CD4-positive, alpha-beta T cell treated with Interleukin-1 beta for 1 hour (primary cell): ENCODE measurements at places on chromosomes 13 and 19.

DNA sequence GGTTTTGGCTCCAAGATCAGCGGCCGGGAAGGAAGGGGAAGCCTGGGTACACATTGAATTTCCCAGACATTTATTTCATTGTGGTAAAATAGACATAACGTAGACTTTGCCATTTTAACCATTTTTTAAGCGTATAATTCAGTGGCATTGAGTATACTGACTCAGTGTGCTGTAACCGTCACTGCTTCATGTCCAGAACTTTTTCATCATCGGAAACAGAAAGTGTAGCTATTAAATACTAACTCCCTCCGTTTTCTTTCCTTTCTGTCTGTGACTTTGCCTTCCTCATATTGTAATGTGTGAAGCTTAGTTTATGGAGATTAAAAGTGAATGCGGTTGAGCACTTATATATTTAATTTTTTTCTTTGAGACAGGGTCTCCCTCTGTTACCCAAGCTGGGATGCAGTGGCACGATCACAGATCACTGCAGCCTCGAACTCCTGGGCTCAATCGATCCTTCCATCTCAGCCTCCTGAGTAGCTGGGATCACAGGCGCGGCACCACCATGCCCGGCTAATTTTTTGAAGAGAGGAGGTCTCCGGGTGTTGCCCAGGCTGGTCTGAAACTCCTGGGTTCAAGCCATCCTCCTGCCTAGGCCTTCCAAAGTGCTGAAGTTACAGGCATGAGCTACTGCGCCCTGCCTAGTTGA is 1.4 kb downstream of the HNRNPM start:
- no peak for DNase-seq

- DNase-seq: peak; percentile 80
Measured at GRCh38 chr19:12788682-12789097, 2.6 kb upstream of the JUNB start.

GRCh38 chr13:53854321-53854720 is 825.7 kb downstream of the OLFM4 start:
- no peak for DNase-seq

DNA sequence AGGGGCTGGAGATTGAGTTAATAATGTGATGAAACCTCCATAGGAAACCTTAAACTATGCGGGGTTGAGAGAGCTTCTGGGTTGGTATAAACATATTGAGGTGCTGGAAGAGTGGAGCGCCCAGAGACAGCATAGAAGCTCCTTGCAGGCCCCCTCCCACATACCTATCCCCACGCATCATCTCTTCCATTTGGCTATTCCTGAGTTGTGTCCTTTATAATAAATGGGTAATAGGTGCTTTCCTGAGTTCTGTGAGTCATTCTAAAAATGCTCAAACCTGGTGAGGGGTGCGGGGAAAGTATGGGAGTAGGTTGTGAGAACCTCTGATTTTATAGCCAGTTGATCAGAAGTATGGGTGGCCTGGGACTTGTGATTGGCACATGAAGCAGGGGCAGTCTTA is 14.6 kb downstream of the CCDC122 start:
- DNase-seq: no peak

GRCh38 chr13:93784191-93784590 is 557.6 kb downstream of the GPC6 start:
- no peak for DNase-seq

DNA sequence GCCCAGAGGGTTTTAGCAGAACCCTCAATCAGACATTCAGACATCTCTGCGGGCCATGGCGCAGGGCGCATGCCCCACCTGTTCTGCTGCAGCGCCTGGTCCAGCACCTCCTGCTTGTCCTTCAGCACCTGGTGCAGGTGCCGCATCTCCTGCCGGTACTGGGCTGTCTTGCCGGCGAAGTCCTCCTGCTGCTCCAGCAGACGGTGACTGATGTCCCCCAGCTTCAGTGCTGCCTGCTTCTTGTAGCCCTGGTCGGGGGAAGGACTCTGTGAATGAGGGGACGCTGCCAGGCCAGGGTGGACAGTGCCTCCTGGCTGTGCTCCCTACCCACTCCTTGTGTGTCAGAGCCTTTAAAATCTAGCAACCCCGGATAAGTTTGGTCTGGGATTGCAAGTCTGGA is 12.2 kb upstream of the SLC7A9 start:
- DNase-seq: no peak

- no peak for DNase-seq
Measured at GRCh38 chr13:39876258-39876657, 220.8 kb downstream of the COG6 start.

- peak; percentile 53 for DNase-seq
Measured at GRCh38 chr13:24683838-24684599, 3.8 kb downstream of the ATP12A start.

DNA sequence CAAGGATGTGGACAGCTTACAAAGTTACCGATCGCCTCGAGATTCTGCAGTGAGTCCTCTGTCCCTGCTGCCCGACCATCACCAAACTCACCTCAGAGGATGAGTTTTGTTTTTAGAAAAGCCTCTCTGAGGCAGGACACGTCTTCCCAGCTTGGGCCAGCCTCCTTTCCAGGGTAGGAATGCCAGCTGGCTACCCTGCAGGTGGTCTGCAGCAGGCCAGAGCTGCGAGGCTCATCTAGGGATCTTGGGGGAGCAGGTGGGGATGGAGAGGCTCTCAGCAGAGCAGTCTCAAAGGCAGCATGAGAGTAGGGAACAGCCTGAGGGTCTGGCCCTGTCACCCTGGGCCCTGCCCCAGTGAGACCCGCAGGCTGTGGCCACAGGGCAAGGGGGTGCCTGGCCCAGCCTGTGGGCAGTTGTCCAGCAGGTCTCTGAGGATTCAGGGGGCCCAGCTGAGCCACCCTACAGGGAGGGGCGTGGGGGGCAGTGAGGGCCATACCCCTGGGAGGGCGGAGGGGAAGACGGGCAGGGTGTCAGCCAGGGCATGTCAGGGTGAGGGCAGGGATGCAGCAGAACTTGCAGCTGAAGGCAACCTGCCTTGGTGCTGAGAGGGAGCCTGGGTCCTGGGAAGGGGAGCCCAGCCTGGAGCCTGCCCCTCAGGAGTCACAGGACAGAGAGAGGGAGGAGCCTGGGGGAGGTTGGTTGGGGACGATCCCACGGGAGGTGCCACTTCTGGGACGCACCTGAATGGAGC is 57.3 kb upstream of the TPM4 start:
- DNase-seq: no peak

GRCh38 chr13:44131069-44131614 is 242.5 kb upstream of the SERP2 start:
- no peak for DNase-seq

DNA sequence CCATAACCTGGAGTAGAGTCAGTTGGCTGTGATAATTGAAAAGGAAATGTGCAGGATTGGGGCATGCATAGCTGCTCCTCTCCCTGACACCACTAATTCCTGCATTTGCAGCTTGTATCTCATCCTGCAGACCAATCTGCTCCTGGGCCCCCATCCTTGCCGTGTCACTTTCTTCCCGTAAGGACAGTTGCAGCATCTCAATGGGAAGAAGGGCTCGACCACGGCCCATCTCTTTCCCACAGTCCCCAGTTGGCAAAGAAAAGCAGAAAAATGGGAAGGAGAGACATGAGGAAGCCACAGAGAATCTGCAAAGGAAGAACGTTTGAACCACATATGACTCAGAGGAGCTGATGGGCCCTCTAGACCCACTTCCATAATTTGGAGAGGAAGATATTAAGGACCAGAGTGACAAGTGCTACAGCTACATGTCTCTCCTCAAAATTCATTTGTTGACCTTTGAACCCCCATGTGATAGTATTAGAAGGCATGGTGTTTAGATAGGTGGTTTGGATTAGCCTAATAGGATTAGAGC is 1.8 kb upstream of the SIGLEC12 start:
- no peak for DNase-seq

- no peak for DNase-seq
Measured at GRCh38 chr19:5631567-5632240, 8.8 kb downstream of the SAFB start.

DNA sequence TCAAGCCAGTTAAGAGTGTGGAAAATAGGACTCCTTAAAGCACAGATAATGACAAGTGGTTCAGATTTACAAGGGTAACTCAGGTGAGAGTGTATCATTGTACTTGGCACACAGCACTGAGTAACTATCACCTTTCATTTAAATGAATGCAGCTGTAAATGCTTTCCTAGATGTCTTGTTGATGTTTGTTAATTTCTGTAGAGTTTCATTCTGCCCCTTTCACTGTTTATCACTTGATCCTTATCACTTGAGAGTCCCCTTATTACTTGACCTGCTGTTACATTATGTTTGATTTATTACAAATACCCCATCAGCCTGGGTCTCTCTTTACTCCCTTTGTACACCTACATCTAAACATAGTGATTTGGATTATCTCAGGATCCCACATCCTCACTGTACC is 38.1 kb upstream of the ZNF527 start:
- DNase-seq: no peak

DNA sequence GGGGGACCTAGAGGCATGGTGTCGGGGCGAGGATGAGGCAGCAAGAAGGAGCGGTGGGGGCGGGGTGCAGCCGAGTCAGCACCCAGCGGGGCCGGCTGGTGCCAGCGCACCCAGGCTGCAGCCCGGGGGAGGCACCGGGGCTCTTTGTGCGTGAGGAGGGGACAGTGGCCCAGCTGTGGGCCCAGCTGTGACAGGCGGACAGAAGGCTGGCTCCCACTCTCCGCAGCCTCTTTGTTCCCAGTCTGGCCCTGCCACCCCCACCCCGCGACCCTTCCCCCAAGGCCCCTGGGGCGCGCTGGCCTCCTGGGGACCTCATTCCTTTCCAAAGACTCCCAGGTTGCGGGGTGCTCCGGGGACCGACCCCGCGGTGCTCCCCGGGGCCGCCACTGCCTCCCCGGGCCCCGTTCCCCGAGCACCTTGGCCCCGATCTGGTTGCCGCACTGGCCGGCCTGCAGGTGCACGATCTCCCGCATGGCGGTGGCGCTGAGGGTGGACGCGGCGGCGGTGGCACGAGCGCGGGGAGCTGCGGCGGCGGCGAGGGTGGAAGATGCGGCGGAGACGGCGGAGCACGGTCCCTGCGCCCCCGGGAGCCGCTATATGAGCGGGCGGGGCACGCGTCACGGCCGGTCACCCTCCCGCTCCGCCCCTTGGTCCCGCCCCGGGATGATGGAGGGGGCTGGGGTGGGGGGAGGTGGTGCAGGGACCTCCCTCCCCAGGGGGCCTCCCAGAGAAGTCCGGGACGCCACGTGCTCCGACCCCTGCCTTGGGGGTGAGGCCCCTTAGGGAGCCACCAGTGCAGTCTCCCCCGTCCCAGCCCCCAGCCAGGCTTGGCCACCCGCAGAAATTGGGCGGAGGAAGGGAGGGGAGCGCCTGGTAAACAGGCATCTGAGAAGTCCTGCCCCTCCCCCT is at the start of gene TUBB4A:
TSS of gene TUBB4A (minus strand) at position 570 of the 909 bp plus-strand sequence. CDS start at position 473, 97 bp downstream.
- DNase-seq: peak; percentile 45

DNA sequence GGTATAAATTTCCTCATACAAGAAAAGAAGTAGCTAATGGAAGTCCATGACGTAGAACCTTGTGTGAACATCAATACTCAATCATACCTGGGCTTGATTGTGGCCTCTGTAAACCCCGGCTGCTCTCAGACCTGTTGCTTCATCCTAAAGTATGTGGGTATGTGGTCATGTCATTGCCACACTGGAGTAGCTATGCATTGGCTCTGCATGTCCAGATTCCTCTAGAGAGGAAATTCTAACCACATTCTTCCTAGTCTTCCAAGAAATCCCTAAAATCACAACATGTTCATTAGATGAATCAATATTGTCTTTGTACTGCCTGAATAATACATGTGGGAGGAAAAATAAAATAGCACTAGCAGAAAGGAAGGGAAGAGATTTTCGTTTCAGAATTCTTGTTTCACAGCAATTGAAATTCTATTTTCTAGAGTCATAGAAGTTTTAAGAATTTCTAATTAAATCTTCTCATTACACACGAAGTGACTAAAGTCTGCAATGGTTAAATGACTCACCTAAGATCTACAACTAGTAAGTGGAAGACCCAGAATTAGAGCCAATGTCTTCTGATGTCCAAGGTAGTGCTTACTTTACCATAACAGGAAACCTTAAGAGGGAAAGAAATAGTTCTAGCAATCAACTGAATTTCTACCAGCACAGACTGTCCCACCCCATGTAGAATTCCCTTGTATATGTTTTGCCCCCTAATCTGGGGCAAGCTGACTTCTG is 28.0 kb downstream of the RXFP2 start:
- DNase-seq: no peak

DNA sequence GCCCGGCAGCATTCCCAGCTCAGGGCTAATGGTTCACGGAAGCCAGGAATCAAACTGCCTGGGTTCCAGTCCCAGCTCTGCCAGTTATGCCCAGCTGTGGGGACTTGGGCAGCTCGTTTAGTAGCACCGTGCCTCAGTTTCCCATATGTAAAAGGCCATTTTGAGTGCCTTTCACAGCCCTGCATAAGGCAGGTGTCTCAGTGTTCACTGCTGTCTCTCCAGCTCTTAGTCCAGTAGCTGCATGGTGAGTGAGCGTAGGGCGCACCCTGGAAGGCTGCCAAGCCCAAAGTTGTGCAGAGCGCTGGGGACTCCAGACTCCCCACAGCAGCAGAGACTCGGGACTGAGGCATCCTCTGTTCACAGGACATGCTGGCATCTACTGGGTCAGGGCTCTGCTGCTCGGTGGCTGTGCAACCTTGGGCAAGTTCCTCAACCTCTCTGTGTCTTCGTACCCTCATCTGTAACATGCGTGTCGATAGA is 5.5 kb downstream of the RPL28 start:
- no peak for DNase-seq

DNA sequence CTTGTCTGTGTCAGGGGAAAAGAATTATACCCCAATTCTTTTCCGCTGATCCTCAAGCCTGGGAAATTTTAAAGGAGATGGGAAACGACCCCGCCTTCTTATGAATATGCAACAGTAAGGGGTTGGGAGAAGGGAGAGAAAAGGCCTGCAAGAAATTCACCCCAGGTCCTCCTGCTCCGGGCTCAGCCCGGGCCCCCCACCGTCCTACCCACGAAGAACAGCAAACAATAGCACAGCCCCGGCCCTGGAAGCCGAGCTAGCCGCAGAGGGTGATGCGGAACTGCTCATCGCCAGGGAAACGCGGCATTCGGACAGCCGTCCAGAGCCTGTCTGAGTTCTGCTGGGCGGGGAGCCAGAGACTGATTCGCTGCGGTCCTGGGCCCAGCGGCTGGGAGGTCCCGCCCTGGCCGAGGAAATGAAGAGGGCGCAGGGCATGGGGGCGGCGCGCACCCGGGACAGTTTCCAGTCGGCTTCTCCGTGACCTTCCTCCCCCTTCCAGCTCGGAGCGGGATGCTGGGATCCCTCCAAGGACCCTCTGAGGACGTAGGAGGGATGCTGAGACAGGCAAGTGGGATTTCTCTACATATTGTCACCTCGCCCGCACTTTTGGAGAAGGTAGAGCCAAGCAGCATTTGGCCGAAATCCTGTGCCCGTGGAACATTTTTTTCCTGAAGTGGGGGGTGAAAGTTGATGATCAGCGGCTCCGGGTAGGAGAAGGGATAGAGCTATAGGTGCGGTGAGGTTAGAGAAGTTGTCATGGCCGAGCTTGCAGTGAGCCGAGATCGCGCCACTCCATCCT is 82.3 kb upstream of the C1QTNF9B start:
- DNase-seq: peak; percentile 30

- DNase-seq: no peak
Measured at GRCh38 chr19:31096935-31097545, 252.2 kb downstream of the TSHZ3 start.

- no peak for DNase-seq
Measured at GRCh38 chr13:109788372-109789111, 2.2 kb upstream of the IRS2 start.
